Renal cortical epithelial cell (primary cell): ENCODE measurements at places on chromosomes 2 and 18.
A peak's percentile ranks its signal among the peaks of the same experiment; 100 is the strongest.

DNA sequence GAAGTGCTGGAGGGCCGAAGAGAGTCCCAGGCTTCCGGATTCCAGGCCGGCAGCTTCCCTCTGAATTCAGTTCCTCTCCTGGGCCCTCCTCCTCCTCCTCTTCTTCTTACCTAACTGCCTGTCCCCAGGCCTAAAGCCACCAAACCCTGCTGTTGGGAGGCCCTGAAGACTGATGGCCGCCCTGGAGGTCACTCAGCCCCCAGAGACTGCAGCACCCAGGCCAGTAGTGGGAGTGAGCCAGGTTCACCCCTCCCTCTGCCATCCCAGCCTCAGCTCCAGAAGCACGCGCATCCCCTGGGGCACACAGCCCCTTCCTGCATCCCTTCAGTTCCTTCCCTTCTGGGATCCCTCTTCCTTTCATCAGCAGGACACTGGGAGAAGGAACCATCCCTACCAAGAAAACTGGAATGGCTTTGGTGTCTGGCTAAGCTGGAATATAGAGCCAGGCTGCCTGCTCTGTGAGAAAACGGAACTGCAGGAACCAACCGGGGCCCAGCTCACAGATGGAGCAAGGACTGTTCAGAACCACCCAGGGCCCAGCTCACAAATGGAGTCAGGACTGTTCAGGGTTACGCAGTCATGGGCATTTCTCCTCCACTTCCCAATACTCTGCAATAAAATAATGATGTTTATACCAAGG is 127.4 kb downstream of the NDUFA10 start:
- no peak for DNase-seq

- DNase-seq, result no peak
Observed at GRCh38 chr2:234426616-234427015, 70.3 kb downstream of the ARL4C start.

DNA sequence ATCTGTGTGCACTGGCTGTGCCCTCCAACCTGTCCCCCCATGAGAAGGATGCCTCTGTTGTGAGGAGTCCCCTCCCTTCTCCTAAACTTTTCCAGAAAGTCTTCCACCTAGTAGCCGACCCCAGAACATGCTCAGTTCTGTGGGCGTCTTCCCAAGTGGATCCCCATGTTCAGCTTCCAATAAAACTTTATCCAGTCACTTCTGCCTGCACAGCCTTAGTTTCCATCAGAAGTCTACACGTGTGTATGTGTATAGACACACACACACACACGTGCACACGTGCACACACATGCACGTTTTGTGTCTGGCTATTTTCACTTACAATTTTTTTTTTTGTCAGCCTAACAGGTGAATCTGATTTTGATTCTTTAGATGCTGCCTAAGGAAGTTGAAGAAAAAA is 115.1 kb downstream of the RTP5 start:
- DNase-seq, result no peak

- DNase-seq, result no peak
Observed at GRCh38 chr2:23204685-23205242, 180.2 kb upstream of the KLHL29 start.

- DNase-seq, result no peak
Observed at GRCh38 chr2:46246790-46247189, 50.4 kb upstream of the EPAS1 start.

- DNase-seq, result no peak
Observed at GRCh38 chr18:65737471-65737955, 13.3 kb upstream of the CDH7 start.

- DNase-seq, result no peak
Observed at GRCh38 chr2:207960090-207960489, 65.2 kb downstream of the PLEKHM3 start.

GRCh38 chr2:135997380-135997779 is 12.0 kb upstream of the DARS1 start:
- peak; percentile 38 for DNase-seq

DNA sequence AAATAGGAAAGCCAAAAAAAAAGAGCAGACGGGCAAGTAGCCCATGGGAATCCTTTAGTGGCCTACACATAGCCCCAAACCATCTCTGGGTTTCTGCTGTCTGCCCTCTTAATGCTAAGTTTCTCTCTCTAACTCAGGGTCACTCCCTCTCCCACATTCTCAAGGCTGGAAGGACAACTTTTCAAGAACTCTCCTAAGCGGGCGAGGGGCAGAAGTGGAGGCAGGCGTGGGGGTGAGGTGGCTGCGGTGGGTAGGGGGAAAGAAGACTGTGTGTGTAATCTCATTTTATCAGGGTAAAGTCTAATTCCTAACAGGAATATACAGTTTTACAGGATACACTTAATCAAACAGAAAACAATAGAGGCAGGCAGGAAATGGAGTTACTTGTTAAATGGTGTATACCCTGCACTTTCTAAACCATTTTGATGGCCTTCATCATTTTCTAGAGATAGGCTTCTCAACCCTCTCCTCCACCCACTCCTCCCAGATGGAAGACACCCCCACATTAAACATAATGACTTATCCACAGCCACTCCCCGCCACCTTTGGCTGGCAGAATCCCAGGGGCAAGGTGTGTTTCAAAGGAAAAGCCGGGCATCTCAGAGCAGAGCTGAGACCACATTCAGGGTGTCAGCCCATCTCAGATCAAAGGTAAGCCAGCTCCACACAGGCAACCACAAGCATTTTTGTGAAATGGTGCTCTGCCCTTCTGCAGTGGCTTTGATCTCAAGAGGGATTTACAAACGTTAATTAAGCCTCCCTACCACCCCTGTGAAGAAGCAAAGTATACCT is 6.8 kb downstream of the SMAD7 start:
- no peak for DNase-seq

DNA sequence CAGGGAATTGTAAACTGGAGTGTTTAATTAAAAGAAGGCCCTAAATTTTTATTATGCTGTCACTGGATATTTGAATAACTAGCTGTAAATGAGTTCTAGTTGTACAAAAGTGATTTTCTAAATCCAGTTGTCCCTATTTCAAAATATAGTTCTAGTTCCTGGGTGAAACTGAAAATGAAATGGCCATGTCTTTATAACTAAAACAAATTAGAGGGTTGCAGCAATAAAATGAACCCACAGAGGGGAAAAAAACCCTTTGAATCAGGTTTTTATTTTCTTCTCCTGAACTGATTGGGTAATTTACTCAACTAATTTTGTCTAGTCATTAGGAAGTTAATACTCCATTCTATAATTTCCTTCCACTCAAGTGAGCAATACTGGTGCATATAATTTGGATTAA is 55.6 kb upstream of the MAP4K3 start:
- no peak for DNase-seq

GRCh38 chr2:28356095-28356911 is 36.4 kb upstream of the FOSL2 start:
- peak; percentile 69 for DNase-seq
